ENCODE measurements at places on chromosomes 5 and 9.

DNA sequence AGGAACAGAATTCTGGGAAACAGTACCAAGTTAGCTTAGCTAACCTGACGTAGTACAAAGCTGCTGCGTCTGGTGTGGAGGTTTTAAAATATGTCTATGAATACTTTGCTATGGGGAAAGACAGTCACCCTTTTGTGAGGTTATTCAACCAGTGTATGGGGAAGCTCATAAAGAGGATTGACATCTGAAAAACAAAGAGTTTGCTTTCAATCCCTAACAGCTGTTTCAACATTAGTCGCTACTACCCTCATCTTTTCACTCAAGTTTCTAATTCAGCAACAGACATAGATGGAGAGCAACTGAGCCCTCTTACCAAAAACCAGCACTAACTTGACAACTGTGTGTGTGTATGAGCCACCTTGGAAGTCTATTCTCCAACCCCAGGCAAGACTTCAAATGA lies 7.8 kb upstream of the MSANTD3 start:
- no peak for DNase-seq

GRCh38 chr5:91434348-91434747 lies 51.2 kb upstream of the ARRDC3 start:
- no peak for DNase-seq

DNA sequence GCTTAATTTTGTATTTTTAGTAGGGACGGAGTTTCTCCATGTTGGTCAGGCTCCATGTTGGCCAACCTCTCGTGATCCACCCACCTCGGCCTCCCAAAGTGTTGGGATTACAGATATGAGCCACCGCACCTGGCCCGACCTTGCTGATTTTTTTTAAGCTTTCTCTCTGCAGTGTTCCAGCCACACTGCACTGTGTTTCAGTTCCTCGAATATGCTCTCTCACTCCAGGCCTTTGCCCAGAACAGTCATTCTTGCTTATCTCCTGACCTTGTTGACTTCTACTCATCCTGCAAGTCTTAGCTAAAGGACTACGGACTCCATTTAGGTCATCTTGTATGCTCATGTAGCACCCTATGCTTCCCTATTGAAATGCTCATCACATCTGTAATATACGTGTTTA lies 3.3 kb downstream of the SNAPC3 start:
- DNase-seq: no peak

- DNase-seq: no peak
Observed at GRCh38 chr9:114847492-114848417, 41.9 kb upstream of the TNFSF15 start.

DNA sequence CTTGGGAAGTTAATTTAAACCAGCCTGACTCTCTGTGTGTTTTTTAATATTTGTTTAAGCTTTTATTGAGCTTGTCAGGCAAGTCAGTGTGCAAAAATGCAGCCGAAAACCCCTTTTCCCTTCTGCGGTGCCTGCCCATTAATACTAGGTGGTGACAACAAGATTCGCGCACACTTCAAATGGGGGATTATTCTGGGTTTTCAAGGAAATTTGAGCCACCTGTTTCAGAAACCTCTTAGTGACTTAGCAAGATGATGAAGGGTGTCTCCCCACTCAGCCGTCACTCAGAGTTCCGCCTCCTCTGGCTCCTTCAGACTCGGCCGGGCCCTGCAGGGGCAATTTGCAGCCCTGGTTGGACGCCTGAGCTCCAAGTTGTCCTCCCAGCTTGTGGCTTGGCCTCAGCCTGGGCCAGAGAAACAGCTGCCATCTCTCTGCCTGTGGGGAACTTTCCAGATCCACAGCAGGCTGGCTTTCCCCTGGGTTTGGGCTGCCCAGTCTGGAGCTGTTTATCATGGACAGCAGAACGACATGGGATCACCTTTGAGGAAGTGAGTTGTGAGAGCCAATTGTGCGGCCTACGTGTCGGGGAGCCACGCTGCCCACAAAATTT lies 75.9 kb downstream of the SPRY4 start:
- DNase-seq: no peak

GRCh38 chr9:90802386-90802985 lies 867 bp downstream of the SYK start:
- no peak for DNase-seq

DNA sequence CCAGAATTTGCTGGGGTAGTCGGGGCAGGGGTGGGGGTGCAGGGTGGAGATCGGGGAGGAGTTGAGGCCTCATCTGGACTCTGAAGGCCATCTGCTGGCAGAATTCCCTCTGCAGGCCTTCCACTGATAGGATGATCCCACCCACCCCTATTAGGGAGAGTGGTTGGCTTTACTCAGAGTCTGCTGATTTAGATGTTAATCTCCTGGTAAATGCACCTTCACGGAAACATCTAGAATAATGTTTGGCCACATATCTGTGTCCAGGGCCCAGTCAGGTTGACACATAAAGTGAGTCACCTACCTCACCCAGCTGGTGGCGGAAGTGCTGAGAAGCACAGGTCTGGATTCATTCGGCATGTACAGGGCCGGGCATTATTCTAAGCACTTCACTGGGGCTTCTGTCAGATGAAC lies 50.0 kb downstream of the DAPK1 start:
- DNase-seq: no peak

GRCh38 chr9:116182876-116183275 lies 29.3 kb downstream of the PAPPA start:
- no peak for DNase-seq

GRCh38 chr5:135481387-135481786 lies 29.2 kb upstream of the TIFAB start:
- no peak for DNase-seq

DNA sequence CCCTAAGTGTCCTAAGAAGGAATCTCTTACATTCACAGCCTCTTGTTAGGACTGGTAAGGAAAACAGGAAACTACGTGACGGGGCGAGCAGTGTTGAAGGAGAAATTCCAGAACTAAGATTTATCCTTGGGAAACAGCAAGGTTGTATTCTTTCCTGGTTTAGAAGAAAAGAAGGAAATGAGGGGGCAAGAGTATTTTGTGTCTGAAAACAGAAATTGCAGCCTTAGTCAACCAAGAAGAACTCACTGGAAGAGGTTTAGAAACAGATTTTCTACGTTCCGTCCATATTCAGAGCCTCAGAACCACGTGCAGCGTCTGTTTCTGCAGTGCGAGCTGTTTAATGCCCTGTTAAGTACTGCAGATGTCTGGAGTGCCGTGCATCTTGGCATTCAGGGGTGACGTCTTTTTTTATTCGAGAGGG lies 75.2 kb downstream of the GOLPH3 start:
- no peak for DNase-seq

GRCh38 chr9:27425827-27426510 lies 98.1 kb upstream of the IFNK start:
- DNase-seq: no peak
